ENCODE measurements at places on chromosomes 2 and 18.

DNA sequence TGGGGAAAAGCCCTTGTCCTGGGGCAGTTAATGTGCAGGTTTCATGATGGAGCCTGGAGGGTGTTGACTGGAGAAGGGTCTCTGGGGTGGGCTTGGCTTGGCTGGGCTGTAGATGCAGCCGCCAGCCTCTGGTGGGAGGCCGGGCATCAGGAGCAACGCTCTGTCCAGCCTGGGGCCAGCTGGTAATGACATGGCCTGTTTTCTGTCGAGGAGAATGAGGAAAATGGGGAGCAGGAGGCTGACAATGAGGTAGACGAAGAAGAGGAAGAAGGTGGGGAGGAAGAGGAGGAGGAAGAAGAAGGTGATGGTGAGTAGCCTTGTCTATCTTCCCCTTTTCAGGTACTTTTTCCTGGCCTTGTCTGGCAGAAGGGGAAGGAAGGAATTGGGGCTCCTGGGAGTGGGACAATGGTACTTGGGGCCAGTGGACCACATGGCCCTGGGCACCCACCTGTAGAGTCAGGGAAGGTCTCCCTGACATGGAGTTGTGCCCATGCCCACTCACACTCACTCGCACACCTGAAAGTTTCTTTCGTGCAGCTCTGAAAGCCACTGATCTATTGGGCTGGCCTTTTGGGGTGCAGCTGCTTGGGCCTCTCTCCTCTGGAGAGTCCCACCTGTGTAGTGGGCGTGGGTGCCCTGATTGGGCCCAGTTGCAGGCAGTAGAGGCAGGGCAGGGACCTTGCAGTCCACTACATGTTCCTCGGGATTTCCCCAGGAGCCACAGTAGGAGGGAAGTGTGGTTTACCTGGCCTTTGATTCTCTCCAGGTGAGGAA, 3.5 kb downstream of the PTMA start:
- DNase-seq: no peak

GRCh38 chr2:233385489-233386044, 31.3 kb downstream of the DGKD start:
- no peak for DNase-seq

- no peak for DNase-seq
Observed at GRCh38 chr18:76209597-76209996, 285.4 kb downstream of the ZNF516 start.

DNA sequence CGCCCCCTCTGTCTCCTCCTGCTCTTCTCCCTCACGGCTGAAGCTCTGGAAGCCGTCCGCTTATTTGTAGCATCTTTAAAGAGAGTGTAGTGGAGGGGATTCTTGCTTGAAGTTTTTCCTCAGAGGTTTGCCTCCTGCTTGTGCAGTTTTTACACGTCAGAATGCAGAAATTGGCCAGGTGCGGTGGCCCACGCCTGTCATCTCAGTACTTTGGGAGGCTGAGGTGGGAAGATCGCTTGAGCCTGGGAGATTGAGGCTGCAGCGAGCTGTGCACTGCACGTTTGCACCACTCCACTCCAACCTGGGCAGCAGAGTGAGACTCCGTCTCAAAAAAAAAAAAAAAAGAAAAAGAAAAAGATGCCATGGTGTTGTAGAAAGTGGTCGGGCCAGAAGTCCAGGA, 69.0 kb downstream of the ITGB1BP1 start:
- no peak for DNase-seq

GRCh38 chr2:171592036-171592555, 69.8 kb downstream of the CYBRD1 start:
- DNase-seq: no peak

Data from pons (tissue), 1 donor.